ENCODE measurements at places on chromosomes 4 and X.

DNA sequence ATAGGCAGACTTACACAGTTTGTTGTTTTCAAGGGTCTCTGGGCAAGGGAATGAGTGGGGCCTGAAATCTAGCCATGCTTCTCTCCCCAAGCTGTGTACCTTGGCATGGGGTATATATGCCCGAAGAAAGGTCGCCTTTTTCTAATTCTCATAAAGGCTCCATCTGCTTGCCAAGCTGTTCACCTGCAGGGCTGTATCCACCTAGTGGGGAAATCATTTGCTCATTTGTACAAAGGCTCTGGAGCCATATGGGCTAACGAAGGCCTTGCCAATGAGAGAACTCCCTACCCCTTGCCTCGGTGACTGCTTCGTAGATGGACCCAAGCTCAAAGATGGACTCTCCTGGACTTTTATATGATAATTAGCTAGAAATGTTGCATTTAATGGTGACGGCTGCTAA is 1097.0 kb downstream of the PDHA2 start:
- DNase-seq: no peak

DNA sequence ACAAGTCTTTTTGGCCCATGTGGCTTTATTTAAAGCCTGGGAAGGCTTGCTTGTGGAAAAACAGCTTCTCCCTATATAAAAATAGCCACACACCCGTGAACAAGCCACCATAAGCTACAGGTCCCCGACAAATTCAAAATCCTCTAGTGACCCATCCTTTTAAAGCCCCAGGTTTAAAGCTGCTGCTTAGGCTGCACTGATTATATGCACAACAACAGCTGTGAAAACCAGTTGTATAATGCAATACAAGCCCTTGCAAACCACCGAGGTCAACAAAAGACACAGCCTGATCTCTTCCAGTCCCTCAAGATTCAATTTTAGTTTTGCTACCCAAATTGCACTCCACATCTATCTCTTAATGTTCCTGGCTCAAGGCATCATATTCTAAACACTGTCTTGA is 186.0 kb upstream of the WDFY3 start:
- DNase-seq: no peak

DNA sequence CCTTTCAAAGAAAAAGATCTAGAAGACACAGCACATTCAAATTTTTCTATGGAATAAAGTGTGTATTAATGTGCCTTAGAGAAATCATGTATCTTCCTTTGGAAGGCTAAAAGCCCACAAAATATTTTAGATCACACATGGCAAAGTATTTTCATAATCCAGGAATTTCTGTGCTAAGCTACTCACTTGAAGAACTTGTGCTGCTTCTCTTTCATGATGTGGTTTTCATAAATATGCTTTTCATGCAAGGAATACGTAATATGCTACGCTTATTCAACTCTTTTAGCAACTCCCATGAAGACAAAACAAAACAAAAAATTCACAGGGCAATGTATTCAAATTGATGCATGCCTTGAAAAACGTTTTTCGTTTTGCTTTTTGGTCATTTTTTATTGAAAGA is 125.6 kb downstream of the ARHGAP24 start:
- no peak for DNase-seq

DNA sequence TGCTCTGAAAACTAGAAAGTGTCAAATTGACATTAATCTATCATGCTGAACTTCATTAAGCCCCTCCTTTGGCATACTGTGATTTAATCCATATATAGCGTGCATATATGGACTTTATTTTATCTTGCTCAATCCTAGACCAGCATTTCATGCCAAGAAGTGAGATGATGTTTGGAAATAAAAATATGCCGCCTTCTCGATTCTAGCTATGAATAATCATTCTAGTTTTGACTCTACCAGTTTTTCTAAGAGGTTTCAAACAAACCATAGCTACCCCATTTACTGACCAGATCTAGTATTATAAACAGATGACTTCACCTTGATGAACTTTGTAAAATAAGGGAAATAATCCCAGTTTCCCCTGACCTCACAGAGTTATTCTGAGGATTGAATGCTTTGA is 95.0 kb downstream of the ARX start:
- DNase-seq: no peak

DNA sequence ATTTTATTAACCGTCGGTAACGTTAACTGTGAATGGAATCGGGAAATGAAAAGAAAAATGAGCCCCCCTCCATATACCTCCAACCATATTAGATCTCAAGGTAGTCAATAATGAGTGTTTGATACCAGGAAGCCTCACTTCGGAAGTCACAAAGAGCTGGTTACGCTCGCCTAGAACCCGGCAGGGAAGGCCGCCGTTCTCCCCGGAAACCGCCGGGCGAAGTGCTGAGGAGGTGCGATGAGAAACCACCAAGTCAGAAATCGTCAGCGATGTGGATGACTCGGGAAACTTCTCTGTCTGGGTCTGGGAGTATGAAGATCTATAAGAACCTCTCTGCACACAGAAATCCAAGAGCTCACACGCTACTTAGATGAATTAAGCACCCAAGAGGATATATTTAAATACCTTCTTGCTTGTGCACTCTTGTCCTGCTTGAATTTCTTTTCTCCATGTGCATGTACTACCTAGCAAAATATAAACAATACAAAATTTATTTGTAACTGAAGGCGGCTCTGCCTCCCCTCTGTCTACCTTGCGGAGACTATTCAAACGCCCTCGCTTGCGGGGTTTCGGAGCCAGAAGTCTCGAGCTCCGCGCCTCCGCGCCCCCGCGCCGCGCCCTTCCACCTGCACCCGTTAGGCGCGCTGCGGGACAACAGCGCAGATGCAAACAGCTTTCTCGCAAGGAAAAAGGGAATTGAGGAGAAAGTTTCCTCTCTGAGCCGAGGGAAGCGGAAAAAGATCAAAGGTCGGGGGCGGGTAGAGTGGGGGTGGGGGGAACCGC is 17.8 kb downstream of the NKX6-1 start:
- no peak for DNase-seq

DNA sequence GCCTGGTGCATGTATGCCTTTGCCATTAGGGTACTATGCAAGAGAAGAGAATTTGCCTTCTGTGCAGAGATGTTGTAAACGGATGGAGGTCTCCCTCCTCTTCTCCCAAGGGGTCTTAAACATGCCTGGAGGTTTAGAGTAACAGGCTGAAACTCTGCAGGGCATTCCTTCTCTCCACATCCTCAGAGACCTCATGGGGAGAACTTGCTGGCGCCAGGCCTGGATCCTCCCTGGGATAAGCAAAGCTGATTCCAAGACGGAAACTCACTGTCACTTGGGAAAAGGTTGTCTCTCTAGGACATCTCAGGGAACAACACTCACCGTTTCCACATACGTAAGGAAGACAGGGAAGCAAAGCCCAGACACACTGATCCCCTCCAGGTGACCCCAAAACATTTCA is 76.9 kb upstream of the GPM6B start:
- no peak for DNase-seq

DNA sequence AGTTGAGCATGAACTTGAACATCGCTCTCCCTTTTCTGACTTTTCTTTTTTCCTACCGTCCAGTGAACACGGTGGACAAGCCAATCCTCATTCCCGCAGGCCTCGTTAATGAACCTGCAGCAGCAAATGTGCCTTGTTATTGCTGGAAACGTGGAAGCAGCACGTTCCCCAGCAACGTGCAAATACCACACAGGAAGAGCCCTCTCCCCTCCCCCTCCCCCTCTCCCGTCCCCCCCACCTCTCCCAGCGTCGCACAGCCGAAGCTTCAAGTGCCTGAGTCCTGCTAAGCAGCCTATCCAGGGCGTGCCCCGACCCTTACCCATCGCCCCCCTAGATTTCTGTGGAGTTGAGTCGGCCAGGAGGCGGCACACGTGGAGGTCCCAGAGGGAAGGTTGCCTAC is 219.9 kb downstream of the BCOR start:
- DNase-seq: no peak

DNA sequence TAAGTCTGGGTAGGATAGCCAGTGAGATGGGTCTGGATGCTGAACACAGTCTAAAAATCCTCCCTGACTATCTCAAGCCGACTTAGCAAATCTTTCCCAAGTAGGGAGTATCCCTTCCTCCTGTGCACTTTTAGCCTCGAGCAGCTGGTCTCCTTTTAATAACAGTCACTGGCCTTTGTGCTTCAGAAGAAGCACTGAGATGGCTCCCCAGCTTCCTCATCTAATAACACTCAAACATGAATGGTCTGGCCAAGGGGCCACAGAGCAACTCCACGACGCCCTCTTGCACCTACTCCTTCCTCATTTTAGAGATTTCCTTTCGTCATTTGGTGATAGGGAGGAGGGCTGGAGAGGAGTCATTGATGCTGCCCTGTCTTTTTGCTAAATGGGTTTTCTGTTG is 78.8 kb upstream of the TMEM150C start:
- no peak for DNase-seq

- DNase-seq: no peak
These were observed 121.9 kb downstream of the RRAGB start for GRCh38 chrX:55839485-55839884.

- peak; percentile 40 for DNase-seq
These were observed 60.7 kb upstream of the ABCG2 start for GRCh38 chr4:88219099-88219498.

DNA sequence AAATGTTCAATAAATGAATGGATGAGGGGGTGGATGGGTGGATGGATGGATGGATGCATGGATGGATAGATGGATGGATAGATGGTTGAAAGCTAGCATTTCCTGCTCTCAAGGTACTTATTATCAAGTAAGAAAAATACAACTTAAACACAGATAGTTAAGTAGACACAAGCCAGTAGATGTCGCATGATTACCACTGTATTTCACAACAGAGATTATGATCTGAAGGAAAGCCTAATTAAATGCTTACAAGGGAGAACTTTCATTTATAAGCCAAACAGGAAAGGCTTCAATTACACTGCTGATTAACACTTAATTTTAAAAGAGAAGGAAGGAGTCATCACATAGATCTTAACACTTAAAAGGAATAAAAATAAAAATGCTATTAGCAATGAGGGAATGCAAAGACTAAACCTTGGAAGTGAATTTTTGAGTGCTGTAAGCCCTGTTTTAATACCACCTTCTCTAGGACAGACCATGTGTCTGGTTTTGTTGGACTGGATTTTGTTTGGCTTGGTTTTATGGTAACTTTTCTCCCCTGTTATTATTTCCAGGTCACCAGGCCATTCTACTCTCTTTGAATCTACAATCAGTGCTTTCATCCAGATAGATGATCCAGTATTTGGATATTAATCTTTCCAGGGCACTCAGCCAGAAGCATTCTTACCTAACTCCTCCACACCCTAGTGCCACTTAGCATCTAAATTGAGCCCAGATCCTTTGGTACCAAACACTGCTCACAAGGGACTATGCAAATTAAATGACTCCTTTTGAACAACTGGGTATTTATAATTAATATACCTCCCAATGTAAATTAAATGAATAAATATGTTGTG is 75.5 kb upstream of the SLC39A8 start:
- DNase-seq: peak; percentile 21

- DNase-seq: no peak
These were observed 36.5 kb downstream of the USP9X start for GRCh38 chrX:41121766-41122165.

- peak; percentile 36 for DNase-seq
These were observed 4.9 kb upstream of the TLR8 start for GRCh38 chrX:12901486-12901885.

- DNase-seq: peak; percentile 50
These were observed 255.4 kb upstream of the CXorf51A start for GRCh38 chrX:147069926-147070325.

GRCh38 chr4:169410839-169411770 is 140.3 kb upstream of the SH3RF1 start:
- DNase-seq: peak; percentile 15

GRCh38 chr4:45423896-45424295 is 697.5 kb upstream of the GNPDA2 start:
- DNase-seq: no peak

DNA sequence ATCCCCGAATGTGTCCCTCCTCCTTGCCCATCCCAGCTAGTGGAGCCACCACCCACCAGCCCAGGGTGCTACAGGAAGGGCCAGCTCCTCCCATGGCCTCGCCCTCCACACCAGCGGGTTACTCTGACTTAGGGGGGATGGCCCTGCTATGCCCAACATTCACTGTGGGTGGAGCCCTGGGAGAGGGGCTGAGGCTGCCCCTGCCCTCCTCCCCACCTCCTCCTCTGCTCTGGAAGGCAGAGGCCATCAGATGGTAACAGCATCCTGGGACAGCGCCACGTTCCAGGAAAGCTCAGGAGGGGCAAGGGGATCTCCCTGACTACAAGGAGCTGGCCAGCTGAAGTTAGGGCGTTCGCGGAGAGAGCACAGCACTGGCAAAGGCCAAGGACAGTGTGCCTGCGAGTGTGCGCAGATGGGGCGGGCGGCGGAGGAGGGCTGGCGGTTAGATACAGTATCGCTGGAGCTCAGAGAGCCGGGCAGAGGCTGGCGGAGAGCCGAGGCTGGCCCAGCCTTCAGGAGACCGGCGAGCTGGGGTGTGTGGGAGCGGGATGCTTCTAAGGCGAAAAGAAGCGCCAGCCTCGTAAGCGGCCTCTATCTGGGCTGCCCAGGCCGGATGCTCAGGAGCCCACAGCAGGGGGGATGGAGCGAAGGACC is 1.5 kb downstream of the JAKMIP1 start:
- DNase-seq: no peak

GRCh38 chr4:129359461-129359860 is 263.5 kb downstream of the C4orf33 start:
- DNase-seq: no peak
